Osteoblast (primary cell): ENCODE measurements at places on chromosomes 6 and 20.
A peak's percentile ranks its signal among the peaks of the same experiment; 100 is the strongest.

- no peak for DNase-seq
These were observed 127.3 kb upstream of the RALGAPA2 start for GRCh38 chr20:20839771-20840170.

DNA sequence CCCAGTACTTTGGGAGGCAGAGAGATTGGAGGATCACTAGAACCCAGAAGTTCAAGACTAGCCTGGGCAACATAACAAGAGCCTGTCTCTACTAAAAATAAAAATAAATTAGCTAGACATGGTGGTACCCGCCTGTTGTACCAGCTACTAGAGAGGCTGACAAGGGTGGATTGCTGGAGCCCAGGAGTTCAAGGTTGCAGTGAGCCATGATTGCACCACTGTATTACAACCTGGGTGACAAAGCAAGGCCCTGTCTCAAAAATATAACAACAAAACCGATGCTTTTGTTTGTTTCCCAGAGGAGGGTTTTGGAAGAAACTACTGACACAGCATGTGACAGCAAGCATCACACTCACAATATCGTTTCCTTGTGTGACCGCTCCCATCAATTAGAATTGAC lies 119.6 kb downstream of the TSHZ2 start:
- no peak for DNase-seq

DNA sequence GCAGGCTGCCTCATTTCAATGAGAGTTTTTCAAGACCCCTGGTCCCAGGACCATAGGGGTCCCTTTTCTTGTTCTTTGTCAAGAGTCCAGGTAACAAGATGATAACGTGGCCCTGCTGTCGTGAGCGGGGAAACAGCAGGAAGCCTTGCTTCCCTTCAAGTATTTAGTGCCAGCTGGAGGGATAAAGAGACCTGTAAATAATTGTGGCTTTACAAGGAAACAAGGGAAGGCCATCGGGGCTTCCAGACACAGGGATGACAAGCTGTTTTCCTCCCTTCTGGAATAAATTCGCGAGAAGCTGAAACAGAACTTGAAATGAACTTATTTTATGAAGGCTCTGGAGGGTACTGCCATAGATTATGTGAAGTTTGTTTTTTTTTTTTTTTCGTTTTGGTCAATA lies 163.2 kb downstream of the SYNDIG1 start:
- no peak for DNase-seq

GRCh38 chr20:37516811-37517750 lies 4.0 kb upstream of the NNAT start:
- peak; percentile 88 for DNase-seq

DNA sequence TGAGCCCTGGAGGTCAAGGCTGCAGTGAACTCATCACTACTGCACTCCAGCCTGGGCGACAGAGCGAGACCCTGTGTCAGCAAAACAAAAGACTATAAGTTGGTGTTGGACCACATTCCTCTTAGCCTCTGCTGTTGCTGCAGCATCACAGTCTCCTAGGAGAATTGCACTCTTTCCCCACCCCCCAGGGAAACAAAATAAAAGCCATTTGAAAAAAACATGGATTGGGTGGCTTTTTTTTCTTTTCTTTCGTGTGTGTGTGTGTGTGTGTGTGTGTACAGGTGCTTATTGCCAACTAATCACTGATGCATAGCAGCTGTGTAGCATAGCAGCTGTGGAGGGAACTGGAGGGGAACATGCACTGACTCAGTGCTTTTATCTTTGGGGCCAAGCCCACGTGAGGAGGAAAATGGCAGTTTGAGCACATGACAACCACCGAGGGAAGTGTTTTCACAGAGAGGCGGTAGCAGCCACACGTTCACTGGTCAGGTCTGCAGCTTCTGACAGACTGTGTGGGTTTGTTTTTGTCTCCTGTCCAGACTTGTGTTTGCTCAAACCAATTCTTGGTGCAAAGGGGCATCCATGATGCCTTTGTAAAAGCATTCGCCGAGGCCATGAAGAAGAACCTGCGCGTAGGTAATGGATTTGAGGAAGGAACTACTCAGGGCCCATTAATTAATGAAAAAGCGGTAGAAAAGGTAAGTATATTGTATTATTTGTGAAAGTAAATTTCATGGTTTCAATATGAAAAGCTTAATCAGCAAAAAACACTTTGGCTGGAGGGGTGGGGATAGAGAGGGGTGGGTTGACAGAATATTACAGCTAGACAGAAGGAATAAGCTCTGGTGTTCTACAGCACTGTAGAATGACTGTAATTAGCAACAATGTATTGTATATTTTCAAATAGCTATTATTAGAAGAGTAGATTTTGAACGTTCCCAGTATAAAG lies 27.7 kb downstream of the ALDH5A1 start:
- no peak for DNase-seq

DNA sequence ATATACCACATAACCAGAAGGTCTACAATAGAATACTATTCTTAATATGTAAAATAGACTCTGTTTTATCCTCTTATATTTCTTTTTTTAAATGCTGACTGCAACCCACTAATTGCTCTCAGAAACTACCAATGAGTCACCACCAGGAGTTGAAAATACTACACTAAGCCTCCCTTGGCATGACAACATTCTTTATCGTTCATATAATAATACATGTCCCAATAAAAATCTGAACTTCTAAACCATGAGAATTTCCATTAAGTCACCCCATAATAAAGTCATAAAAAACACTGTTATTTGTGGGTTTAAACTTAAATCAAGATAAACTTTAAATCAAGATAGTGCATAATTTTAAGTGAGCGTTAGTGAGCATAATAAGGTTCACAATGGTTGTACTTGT lies 4.2 kb downstream of the HACE1 start:
- DNase-seq: peak; percentile 90

- peak; percentile 66 for DNase-seq
These were observed 7.1 kb downstream of the RBM38 start for GRCh38 chr20:57398231-57398821.

- no peak for DNase-seq
These were observed 75.1 kb downstream of the ADGRG6 start for GRCh38 chr6:142376800-142377496.

- no peak for DNase-seq
These were observed 89.9 kb downstream of the SEL1L2 start for GRCh38 chr20:13900496-13900895.

GRCh38 chr6:1705183-1705582 lies 95.5 kb downstream of the FOXC1 start:
- DNase-seq: no peak

DNA sequence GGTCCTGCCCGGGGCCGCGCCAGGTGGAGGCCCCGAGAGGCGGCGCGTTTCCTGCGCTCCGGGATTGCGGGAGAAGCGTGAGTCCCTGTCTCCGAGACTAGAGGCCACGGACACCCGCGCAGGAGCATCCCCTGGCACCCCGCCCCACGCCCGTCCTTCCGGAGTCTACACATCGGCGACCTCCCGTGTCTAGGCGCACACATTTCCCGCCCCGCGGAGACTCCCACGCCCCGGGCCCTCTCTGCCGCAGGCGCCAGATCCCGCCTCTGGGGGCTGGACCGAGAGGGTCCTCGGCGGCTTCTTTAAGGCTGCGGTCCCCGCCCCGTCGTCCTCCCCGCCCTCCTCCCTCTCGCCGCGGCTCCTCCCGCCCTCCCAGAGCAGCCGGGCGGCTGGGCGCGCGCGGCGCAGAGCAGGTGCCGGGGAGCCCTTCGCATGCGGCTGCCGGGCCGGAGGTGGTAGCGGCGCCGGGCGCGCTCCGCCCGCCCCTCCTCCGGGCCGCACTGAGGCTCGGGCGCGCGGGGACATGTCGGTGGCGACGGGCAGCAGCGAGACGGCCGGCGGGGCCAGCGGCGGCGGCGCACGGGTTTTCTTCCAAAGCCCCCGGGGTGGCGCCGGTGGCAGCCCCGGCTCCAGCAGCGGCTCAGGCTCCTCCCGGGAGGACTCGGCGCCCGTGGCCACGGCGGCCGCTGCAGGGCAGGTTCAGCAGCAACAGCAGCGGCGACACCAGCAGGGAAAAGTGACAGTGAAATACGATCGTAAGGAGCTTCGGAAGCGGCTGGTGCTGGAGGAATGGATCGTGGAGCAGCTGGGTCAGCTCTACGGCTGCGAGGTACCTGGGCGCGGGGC lies at the start of gene PPP1R14C:
Gene PPP1R14C, plus strand, starts transcription at position 375 of the 846 bp plus-strand sequence. Its CDS starts 149 bp downstream, at position 524.
- peak; percentile 93 for DNase-seq

DNA sequence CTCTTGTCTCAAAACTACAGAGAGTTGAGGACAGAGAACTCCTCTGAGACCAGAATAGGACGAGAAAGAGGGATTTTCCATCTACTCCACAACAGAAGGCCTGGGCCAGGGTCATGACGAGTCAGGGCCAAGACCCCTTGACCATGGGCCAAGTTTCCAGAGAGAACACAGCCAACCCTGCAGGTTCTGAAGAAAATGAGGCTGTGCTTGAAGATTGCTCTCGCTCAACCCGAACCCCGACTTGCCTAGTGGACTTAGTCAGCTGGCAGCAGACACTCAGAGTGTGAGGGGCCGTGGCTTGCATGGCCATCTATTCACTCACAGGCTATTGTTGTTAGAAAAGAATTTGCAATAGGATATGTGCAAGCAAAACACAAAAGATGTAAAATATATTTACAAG lies 54.5 kb downstream of the TMEM242 start:
- DNase-seq: peak; percentile 35
